ENCODE measurements at places on chromosomes 7 and 10.

DNA sequence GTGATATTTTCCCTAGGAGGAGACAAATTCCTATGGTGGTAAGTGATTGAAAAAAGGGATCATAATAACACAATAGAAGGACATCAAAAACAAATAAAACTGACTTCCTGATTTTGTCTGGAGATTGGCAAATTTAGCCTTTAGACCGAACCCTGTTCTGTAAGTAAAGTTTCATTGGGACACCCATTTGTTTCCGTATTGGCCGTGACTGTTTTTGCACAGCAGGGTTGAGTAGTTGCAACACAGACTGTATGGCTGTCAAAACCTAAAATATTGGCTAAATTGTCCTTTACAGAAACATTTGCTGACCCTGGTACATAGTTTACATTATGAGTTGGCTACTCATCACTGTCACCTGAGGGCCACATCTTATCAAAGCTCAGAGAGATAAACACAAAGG is 168.6 kb downstream of the PRKCQ start:
- no peak for DNase-seq

GRCh38 chr7:152858761-152859160 is 99.2 kb downstream of the ACTR3B start:
- no peak for DNase-seq

GRCh38 chr7:42189535-42189934 is 47.5 kb downstream of the GLI3 start:
- no peak for DNase-seq

DNA sequence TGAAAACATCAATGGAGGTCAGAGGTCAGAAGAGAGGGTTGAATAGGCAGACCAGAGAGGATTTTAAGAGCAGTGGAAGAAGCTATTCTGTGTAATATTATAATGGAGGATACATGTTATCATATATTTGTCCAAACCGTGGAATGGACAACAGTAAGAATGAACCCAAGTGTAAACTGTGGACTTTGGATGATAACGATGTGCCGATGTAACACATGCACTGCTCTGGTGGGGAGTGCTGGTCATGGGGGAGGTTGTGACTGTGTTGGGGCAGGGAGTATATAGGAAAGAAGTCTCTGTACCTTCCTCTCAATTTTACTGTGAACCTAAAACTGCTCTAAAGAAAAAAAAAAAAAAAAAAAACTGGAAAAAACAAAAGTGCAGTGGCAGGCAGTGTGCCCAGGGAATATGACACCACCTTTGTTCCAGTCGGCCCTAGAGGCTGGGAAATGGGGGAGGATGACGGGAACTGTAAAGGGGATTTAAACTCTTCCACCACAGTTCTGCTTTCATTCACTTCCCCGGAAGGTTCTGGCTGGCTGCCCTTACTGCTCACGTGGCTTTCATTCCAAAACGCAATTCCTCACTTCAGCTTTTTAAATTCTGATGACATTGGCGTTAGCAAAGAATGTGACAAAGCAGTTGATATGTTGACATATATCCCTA is 113.7 kb upstream of the ANKRD1 start:
- DNase-seq: no peak

- DNase-seq: no peak
Observed at GRCh38 chr10:119289227-119289920, 82.0 kb downstream of the GRK5 start.

DNA sequence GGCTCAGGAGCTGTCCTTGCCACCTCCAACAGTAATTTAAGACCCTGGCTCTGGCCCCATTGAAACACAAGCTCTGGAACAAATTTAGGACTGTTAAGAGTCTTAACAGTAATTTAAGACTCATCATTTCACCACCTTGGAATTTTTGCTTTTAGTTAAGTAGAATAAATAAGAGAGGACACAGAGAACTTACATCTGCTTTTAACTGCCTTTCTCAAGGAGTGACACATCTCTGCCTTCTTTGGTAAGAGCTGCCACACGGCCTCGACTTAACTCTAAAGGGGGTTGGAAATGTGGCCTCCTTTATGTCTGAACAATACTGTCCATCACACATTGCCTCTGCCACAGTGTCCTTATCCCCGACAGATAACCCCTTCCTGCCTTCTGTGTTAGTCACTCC is 77.9 kb downstream of the HERPUD2 start:
- no peak for DNase-seq

DNA sequence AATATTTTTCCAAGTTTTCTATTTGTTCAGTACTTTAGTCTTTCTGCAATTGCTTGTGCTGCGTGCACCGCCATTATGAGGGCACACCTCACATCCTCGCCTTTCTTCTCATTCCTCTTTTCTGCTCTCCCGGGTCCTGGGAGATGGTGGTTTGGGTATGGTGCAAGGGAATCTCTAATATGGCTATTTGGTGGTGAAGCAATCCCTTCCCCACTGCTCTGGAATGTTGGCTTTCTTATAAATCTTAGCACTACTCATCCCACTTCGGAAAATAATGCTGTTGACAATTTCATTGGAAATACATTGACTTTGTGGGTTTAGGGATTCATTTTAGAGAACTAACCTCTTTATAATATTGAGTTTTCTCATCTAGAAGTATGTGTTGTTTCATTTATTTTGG is 1.9 kb upstream of the GCK start:
- DNase-seq: no peak

GRCh38 chr10:132563485-132564248 is 26.1 kb downstream of the INPP5A start:
- no peak for DNase-seq

DNA sequence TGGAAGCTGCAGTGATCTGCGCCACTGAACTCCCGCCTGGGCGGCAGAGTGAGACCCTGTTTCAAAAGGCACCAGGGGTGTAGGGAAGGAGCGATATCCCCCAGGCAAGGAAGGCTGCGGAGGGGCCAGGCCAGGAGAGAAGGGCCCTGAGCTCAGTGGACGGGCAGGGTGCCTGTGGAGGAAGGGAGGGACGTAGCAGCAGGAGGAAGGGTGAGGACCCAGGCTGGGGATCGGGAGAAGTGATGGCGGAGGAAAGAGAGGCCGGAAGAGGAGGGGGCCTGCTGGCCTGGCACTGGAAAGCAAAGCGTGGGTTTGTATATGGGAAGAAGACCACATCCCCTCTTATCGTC is 45.6 kb downstream of the ALOX5 start:
- DNase-seq: no peak

GRCh38 chr10:101576211-101576863 is 11.7 kb downstream of the POLL start:
- DNase-seq: no peak

DNA sequence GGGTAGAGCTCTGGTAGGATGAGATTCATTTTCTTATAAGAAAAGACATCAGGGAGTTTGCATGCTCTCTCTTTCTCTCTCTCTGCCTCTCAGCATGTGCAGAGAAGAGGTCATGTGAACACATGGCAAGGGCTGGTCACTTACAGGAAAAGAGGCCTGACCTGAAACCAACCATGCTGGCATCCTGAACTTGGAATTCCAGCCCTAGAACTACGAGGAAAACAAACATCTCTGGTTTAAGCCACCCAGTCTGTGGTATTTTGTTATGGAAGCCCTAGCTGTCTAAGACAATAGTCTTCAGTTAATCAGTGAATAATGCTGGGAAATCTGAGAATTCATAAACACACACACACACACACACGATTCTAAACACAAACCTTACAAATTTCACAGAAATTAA is 1104.2 kb upstream of the LRRN3 start:
- DNase-seq: no peak

- no peak for DNase-seq
Observed at GRCh38 chr7:155274633-155275355, 22.9 kb upstream of the INSIG1 start.

DNA sequence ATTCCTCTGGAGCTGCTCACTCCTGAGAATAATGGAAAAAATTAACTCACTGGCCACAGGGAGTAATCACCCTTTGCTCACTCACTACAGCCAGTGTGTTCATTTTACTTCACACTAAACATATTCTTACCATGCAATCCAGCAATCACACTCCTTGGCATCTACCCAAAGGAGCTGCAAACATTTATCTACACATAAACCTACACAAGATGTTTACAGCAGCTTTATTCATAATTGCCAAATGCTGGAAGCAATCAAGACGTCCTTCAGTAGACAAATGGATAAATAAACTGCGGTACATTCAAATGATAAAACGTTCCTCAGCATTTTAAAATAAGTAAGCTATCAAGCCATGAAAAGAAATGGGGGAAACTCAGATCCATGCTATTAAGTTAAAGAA is 34.2 kb upstream of the POM121L12 start:
- no peak for DNase-seq

GRCh38 chr10:117222976-117223692 is 17.8 kb upstream of the SLC18A2 start:
- no peak for DNase-seq

GRCh38 chr7:149205690-149206381 is 10.5 kb downstream of the ZNF282 start:
- DNase-seq: no peak

DNA sequence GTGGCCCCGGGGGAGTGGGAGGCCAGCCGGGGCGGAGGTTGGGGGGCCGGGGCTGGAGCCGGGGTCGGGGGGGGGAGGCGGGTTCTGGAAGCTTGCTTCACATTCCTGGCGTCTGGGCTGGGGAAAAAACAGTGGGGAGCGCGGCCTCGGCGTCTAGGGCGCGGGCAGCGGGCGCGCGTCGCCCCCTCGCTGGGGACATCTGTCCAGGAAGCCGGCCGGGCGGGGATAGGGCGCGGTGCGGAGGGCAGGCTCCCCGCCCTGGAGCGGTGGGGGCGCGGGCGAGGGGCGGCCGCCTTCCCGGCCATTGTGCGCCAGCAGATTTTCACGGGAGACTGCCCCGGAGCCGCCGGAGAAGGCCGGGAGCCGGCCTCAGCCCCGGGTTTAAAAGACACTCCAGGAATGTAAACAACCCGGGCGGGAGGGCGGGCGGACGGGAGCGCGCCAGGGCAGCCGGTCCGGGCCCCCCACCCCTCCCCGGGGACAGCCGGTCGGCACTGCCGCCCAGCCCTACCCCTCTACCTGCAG is 1.4 kb downstream of the ZMIZ1 start:
- DNase-seq: no peak

- no peak for DNase-seq
Observed at GRCh38 chr7:34491899-34492298, 166.1 kb upstream of the NPSR1 start.

DNA sequence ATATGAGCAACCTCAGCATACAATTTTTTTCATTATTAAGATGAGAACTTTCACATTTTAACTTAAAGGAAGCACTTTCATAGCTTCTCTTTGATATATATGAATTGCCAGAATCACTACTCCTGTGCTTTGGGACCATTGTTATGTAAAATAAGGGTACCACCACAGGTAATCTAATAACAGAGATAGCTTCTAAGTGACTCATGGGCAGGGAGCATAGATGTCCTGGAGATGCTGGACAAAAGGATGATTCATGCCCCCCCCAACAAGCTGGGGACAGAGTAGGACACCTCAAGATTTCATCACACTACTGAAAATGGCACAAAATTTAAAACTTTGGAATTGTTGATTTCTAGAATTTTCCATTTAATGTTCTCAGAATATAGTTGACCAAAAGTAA is 641.1 kb downstream of the PCDH15 start:
- no peak for DNase-seq

- no peak for DNase-seq
Observed at GRCh38 chr10:1354809-1355710, 298.9 kb downstream of the WDR37 start.

DNA sequence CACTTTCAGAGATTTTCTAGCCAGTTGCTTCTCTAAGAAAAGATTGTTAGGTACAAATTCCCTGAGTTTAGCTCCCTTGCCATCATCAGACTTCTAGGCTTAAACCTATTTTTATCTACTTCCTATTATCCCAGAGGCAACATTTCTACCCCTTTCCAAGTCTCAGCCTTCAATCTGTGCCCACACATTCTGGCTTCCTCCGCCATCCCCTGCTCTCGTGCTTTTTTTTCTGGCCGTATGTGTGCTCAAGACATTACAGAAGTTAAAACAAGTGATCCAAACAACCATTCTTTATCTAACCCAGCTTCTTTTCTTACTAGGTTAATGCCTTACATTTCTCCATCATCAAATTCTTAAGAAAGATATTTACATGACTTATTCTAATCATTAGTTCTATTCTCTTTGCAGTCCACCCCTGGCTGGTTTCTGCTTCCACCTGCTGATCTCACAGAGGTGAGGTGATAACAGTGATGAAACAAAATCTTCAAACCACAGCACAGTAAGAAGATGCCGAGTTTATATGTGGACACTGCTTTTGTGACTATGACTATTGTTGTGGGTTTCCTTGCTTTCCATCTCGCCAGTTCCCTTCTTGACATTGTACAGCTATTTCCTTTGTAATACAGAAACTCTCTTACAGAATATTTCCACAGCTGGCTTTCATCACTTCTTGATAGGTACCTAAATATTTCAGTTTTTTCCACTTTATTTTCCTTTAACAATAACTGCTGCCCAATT is 18.3 kb upstream of the CDK6 start:
- no peak for DNase-seq

DNA sequence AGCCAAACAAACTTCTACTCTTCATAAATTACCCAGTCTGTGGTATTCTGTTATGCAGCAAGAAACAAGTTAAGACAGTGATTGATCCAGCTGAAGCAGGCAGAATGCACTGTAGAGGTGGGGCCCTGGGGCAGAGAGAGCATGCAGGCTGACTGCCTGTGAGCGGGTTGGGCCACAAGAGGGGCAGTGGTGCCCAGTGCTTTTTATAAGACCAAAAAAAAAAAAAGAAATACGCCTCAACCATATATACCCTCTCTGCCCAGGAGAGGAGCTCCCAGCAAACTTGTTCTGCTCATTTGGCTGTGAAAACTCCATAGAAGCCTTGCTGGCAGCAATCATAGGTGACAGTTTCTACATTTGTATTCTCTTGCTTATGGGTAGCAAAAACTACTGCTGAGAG is 104.7 kb downstream of the SORBS1 start:
- DNase-seq: no peak

GRCh38 chr7:34057956-34058355 is 152.6 kb downstream of the BMPER start:
- no peak for DNase-seq

DNA sequence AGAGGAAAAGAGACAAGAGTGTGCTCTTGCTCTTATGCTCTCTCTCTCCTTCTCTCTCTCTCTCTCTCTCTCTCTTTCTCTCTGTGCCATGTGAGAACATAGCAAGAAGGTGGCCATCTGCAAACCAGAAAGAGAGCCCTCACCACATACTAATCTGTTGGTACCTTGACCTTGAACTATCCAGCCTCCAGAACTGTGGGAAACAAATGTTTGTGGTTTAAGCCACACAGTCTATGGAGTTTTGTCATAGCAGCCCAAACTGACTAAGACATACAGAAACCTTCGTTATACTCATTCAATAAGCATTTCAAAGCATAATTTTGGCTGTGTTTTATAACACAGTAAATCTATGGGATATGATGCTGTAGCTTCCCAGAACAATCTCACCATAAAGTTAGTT is 56.4 kb upstream of the PLPP4 start:
- no peak for DNase-seq

DNA sequence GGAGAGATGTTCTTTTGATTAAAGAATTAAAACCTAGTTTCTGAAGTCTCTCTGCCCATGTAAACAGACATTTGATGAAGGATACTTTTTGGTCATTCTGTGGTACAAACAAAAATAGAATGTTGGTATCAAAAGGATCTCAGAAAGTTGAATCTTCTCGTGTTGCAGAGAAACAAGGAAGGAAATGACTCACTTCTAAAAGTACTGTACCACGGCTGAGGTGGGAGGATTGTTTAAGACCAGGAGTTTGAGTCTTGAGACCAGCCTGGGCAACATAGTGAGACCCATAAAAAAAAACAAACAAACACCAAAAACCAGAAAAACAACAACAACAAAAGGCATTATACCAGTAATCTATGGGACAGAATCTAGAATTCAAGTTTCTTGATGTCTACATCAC is 69.7 kb downstream of the PRSS58 start:
- no peak for DNase-seq

All from NCI-H187 treated with DMSO at 0.1 percent for 48 hours (cell line).